ENCODE measurements at places on chromosomes 3 and 15.
A peak's percentile ranks its signal among the peaks of the same experiment; 100 is the strongest.

- DNase-seq, result peak; percentile 63
Observed at GRCh38 chr15:67863442-67863987, 23.7 kb upstream of the RNU6-1 start.

GRCh38 chr15:91476861-91477260, 376.6 kb upstream of the SLCO3A1 start:
- DNase-seq, result no peak

- peak; percentile 18 for DNase-seq
Observed at GRCh38 chr3:15858547-15859506, 61.0 kb upstream of the ANKRD28 start.

- DNase-seq, result no peak
Observed at GRCh38 chr15:36897834-36898233, 202.5 kb downstream of the MEIS2 start.

DNA sequence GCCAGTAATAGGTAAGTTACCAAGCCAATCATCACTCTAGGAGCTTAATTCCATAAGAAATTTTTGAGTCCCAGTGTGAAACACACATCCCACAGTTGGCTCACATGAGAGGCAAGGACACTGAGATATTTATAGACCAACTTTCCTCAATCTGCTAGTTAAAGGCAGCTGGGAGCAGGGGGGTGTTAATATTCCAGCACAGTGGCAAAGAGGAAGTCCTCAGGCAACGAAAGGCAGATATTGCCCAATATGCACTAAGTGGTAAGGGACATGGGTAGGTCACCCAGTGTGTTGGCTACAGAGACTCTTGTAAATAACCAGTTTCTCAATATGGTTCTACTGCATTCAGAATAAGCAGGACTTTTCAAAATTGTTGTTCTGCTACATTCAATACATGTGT, 61.0 kb downstream of the TOP2B start:
- DNase-seq, result no peak

GRCh38 chr3:169710619-169711018, 47.1 kb upstream of the MECOM start:
- no peak for DNase-seq

DNA sequence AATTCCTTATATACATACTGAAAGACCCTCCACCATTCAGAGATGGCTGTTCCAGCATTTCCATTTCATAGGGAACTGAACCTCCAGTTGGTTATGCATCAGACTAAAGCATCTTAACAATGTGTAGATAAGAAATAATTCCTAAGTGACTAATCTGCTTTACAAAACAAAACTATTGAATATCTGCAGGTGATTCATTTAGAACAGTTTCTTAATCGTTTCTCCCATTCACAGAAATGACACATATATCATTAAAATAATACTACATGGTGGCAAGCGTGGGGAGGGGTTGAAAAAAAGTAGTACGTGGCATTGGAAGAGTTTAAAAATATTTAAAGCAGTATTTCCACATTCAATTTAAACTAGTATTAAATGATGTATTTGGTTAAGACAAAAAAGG, 19.5 kb downstream of the COPS2 start:
- peak; percentile 83 for DNase-seq

DNA sequence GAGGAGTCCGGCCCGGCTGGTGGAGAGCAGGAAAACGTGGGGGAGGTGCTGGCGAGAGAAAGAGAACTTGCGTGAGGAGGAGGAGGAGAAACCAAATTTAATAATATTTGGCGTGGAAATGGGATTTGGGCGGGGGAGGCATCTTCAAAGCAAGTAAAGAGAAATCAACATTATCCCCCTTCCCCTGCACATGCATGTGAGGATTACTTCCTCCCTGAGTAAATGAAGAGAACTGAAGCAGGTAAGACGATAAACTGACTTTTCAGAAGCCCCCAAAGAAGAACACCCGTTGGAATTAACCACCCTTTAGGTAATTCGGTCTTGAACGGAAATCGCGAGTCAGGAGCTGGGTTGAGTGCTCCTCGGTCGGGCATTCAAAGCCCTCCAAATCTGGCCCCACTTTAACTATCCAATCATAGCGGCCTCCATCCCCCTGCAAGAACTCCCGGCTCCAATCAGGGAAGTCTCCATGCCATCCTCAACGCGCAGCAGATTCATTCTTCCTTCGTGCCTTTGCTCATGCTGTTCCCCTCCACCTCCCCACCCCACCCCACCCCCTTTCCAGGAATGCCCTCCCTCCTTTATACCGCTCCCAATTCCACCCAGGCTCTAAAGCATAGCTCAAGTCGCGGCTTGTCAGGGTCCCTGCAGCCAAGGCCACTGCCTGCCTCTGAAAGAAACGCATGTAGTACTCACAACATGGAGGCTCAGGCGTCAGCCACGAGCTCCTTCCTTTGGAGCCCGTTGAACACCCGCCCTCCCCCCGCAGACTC, 545 bp upstream of the RFX7 start:
- peak; percentile 75 for DNase-seq
